ENCODE measurements at places on chromosomes 4 and X.

DNA sequence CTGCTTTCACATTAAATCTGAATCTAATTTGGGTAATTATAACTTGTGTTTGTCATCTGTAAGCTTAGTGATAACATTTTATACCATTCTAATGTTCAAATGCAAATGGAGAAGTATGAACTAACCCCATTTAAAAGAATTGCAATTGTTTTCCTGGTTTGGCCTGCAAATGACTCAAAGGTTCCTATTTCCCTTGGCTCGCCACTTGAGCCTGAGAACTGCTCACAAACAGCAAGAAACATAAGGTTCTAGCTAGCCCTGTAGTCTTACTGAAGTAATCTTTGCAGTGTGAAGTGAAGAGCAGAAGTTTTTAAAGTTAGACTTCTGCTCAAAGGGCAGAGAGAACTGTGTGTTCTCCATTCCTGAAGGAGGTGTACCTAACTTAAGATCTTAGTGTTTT is 27.2 kb downstream of the UPRT start:
- no peak for DNase-seq

GRCh38 chr4:38067499-38067898 is 107.3 kb downstream of the PTTG2 start:
- no peak for DNase-seq

GRCh38 chrX:31889088-31889487 is 817.2 kb upstream of the FTHL17 start:
- DNase-seq: no peak

DNA sequence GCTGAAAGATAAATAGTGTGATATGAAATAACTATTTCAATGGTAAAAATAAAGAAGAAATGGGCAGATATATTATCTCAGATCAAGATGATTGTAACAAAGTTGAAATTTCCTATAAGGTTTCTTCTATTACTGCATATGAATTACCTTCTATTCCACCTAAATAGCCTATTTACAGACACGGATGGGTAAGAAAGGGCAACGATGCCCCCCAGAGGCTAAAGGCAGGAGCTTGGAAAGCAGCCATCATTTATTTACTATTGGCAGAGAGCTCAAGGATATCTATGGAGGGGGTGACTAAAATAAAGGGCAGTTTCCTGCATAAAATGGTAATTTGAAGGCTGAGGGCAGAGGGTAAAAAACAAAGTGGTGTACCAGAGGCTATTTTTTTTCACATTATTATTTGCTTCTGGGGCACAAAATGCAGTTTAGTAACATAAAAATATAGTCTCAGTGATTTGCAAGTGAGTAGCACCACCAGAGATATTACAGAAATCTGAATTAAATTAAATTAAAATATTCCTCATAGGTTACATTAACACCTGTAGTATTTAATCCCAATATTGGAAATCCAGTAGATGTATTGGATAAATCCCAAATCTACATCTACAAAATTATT is 123.1 kb downstream of the BTC start:
- peak; percentile 56 for DNase-seq

GRCh38 chr4:86386201-86386600 is 26.3 kb upstream of the MAPK10 start:
- DNase-seq: no peak

GRCh38 chr4:139279760-139280620 is at the start of gene MGARP:
MGARP (minus strand) TSS chr4:139280225; CDS start chr4:139280158, 67 bp downstream.
- no peak for DNase-seq

GRCh38 chr4:108488865-108489264 is 131.5 kb upstream of the RPL34 start:
- no peak for DNase-seq

- no peak for DNase-seq
Measured at GRCh38 chr4:143346206-143346605, 9.5 kb downstream of the GAB1 start.

DNA sequence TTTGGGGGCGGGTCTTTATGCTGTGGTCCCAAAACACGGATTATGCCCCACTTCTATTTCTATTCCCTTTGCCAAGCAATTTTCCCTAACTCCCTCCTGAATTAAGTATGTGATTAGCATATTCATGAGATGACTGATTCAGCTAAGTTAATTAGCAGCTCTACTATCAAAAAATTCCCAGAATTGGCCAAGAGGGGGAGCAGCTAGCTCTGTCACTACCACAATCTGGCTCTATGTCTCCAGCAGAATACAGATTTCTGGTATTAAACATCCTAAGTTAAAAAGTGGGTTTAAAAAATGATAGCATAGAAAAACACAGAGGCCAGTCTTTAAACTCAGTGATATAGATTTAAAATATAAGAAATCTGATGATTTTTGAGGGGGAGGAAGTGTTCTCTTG is 80.3 kb downstream of the GPC4 start:
- peak; percentile 0 for DNase-seq

- no peak for DNase-seq
Measured at GRCh38 chr4:139315221-139315675, 13.0 kb upstream of the NDUFC1 start.

- no peak for DNase-seq
Measured at GRCh38 chr4:20283039-20283438, 31.3 kb downstream of the SLIT2 start.

- DNase-seq: no peak
Measured at GRCh38 chrX:16376056-16376455, 208.8 kb downstream of the MAGEB17 start.

DNA sequence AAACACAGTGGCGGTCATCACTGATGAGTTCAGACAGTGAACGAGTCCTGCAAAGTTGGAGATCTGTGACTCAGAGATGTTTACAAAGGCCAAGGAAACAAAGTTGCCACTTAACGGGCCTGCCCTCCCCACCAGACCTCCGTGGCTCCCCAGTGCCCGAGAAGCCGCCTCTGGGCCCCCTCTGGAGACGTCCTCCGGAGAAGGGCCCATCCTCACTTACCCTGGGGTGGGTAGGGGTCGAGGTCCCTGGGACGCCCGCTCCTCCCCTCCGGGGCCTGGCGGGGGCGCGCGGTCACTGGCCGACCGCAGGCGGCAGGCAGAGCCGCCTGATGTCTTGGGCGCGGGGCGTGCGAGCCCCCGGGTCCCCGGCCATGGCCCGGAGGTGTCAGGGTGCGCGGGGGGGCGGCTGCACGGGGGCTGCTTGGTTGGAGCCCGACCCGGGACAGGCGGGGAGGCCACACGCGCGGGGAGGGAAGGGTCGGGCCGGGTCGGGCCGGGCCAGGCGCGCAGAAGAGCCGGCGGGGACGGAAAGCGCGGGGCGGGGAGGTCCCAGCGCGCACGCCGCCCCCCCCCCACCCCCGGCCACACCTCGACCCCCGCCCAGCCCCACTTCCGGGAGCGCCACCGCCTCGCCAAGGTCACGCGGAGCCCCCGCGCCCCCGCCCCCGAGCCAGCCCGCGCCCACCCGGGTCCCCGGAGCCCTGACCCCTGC is 529 bp downstream of the DHRSX start:
- peak; percentile 9 for DNase-seq

- DNase-seq: peak; percentile 37
Measured at GRCh38 chr4:145609481-145610427, 9.4 kb upstream of the MMAA start.

DNA sequence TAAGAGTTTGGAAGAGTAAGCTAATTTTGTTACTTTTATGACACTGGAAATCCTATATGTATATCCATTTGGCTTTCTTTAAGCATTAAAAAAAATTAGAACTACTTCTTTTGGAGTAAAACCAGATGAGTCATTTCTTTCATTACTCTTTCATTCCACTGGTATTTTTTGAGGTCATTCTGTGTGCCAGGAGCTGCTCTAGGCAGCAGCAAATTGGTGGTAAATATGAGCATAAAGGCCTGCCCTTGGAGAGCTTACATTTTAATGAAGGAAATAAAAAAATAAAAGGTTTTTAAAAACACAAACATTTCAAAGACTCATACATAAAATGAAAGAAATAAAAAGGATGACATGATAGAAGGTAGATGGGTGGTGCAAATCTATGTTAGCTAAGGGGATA is 37.4 kb downstream of the MID1 start:
- no peak for DNase-seq

DNA sequence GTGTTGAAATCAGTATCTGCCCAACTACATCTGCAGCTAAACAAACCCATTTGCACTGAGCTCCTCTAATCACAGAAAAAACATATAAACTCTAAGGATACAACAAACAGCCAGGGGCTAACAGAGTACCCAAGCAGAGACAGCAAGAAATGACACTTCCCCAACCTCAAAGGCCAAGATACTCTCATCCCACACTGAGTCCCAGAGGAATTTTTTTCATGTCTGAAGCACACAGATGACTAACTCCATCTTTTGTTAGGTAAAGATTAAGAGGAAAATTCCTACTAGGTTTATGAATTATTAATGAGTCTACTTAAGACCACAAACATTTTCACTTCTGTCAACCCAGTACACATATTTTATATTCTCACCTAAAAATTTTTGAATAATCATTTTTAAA is 31.6 kb downstream of the SEPSECS start:
- DNase-seq: no peak

GRCh38 chr4:61805227-61805626 is 605.1 kb downstream of the ADGRL3 start:
- no peak for DNase-seq

GRCh38 chr4:101862595-101862994 is 72.1 kb downstream of the BANK1 start:
- no peak for DNase-seq

- DNase-seq: no peak
Measured at GRCh38 chr4:78651250-78651860, 99.8 kb downstream of the ANXA3 start.

GRCh38 chrX:129091097-129091496 is 432.2 kb downstream of the SMARCA1 start:
- no peak for DNase-seq

All from urothelium cell line (cell line).